ENCODE measurements at places on chromosomes 6 and 20.
A peak's percentile ranks its signal among the peaks of the same experiment; 100 is the strongest.

DNA sequence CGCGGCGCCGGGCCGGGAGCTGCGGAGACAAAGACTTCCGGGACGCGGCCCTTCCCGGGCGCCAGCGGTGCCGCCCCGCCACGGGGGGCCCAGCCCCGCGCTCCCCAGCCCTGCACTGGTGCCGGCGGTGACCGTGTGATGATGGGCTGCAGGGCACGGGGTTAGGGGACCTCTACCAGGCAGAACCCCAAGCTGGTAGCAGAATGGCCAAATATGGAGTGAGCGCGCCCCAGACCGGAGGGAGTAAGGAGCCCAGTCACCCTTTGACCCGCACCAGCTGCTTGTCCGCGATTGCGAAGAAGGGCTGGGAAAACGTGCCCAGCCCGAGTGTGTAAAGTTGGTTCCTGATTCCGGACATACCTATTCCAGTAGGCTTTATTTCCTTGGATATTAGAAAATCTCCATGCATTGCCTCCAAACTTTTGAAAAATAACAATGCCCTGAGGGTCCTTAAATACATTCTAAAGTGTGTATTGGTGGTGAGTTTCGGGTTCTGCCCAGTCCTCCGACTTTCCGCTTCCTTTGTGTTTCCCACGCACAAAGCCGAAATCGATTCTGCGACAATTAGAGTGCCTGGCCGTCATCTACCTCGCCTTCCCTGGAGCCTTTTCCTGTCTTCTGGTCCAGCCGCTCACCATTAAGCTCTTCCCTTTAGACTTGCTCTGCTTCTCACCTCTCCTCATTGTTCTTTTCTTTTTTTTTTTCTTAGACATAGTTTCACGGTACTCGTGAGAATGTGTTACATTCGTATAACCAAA is 1.1 kb downstream of the ABRACL start:
- peak; percentile 11 for DNase-seq

DNA sequence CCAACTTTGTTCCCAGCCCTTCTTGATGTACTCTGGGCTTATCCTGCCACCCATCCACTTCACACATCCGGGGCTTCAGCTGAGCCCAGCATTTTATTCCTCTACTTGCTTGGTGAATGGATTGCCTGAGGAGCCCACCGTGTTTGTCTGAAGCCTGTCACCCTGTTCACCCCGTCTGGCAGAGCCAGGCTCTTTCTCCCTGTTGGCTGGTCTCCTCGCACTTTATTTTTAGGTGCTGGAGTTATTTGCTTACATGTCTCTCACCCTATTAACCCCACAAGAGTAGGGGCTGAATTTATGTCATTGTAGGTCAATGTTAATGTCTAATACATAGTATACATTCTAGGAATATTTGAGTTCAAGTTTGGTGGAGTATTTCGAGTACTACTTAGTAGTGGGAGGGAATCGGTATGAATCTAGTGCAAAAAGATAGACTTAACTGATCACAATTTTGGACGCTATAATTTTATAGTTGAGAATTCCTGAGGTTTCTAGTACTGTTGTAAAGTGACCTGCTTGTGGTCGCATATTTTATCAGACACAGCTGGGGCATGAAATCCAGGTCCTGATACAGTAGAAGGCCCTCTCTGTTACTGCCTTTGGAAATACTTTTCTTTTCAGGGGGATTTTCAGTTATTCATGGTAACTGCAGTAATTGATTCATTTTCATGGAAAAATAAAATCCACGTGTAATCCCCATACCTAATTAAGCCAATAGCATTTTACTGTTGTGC is 10.8 kb downstream of the JARID2 start:
- no peak for DNase-seq

GRCh38 chr20:47875297-47876025 is 90.2 kb upstream of the SULF2 start:
- no peak for DNase-seq

DNA sequence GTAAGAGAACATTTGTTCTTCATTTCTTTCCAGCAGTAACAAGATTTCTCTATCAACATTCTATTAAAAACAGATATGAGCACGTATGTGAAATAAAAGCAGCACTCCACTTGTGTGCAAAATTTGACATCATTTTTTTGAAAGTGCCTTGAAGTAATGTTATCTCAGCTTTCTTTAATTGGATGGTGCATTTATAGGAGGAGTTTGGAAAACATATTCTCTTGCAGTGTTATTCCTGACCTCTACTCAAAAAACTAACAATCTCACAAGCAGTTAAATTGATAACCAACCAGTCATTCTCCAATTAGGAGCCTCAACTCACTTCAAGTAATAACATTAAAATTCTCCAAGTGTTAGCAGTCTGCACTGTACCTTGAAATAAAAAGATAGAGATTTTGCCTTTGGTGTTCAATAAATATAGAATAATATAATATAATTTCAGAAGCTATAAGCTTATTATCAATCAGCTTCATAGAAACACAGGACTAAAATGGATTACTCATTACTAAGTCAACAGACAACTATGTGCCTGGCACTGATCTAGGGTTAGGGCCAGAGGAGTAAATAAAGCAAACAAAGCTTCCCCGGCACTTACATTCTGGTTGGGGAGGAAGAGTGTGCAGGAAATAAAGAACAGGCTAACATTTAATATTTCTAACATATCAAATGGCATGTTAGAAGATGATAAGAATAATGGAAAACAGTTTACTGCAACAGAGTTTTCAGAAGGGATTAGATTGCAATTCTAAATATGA is 149.0 kb upstream of the SGK1 start:
- DNase-seq = no peak

- no peak for DNase-seq
Measured at GRCh38 chr6:104402572-104402971, 457.1 kb downstream of the HACE1 start.

- DNase-seq = no peak
Measured at GRCh38 chr6:50030777-50031562, 9.2 kb upstream of the DEFB110 start.

DNA sequence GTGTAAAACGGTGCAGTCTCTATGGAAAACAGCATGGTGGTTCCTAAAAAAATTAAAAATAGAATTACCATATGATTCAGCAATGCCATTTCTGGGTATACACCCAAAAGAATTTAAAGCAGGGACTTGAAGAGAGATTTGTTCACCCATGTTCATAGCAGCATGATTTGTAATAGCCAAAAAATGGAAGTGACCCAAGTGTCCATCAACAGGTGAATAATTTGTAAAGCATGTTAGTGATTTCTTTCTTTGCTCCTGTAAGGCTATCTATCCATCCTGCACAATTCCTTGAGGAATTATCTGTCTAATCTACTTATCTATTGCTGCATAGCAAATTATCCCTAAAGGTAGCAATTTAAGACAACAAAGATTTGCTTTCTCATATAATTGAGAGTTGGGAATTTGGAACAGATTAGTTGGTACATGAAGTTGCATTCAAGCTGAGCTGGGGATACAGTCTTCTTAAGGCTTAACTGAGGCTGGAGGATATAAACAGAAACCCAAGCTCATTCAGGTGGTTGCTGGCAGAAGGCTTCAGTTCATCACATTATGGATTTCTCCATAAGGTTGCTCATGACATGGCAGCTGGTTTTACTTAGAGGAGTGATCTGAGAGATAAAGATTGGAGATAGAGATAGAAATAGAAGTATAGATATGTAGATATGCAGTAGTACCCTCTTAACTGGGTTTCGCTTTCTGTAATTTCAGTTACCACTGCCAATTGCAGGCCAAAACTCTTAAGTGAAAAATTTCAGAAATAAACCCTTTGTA is 62.0 kb downstream of the IL22RA2 start:
- no peak for DNase-seq

DNA sequence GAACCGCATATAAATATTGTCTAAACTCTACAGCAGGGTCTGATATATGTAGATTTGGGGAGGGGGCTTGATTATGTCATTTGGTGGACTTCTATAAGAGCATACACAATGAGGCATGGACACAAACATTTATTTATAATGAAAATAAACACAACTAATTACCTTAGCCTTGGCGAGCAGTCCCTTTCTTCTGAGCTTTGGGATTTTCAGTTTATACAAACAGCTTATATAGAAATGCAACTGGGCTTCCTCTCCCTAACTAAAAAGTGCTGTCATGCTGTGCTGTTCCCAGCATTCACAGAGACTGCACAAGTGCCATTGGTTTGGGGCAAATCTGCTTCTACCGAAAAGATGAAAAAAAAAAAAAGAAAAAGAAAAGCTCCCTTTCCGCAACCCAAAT is 69.9 kb downstream of the AKAP12 start:
- no peak for DNase-seq

DNA sequence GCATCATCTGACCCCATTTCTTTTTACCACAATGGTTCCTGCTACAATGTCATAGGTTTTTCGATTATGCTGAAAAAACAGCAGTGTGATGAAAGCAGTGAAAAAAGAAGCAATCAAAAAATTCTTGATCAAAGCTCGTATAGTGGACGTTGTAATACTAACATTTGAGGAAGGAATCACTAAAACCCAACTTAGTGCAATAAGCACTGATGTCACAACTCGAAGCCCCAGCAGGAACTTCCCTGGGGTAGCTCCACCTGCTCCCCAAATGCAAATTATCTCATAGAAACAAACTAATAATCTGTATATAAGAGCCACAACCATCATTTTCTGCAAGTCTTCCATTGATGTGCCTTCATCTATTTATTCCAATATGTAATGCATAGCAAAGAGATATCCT is 285.6 kb upstream of the SGK1 start:
- DNase-seq = no peak

- DNase-seq = no peak
Measured at GRCh38 chr6:71399279-71399678, 110.7 kb downstream of the OGFRL1 start.

GRCh38 chr6:22451962-22452361 is 117.4 kb upstream of the HDGFL1 start:
- no peak for DNase-seq

DNA sequence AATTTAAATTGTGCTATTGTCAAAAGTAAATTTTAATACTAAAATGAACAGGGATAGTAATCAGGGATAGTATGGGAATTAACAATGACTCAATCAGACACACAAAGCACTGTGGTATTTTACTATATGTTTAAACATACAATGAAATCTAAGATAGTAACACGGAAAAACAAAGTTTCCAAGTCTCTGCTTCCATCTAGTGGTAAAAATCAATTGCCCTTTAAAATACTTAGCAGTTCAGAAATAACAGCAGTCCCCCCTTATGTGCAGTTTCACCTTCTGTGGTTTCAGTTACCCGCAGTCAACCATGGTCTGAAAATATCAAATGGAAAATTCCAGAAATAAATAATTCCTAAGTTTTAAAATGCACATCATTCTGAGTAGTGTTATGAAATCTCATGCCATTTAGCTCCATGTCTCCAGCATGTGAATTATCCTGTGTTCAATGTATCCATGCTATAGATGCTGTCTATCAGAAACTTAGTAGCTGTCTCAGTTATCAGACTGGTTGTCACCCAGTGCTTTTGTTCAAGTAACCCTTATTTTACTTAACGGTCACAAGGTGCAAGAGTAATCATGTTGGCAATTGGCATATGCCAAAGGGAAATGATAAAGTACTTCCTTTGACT is 58.5 kb downstream of the AHI1 start:
- no peak for DNase-seq

DNA sequence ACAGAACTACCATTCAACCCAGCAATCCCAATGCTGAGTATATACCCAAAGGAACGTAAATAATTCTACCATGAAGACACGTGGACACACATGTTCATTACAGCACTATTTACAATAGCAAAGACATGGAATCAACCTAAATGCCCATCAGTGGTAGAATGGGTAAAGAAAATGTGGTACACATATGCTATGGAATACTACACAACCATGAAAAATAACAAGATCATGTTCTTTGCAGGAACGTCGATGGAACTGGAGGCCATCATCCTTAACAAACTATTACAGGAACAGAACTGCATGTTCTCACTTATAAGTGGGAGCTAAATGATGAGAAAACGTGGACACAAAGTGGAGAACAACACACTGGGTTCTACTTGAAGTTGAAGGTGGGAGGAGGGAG is 22.4 kb upstream of the ELOVL4 start:
- no peak for DNase-seq

DNA sequence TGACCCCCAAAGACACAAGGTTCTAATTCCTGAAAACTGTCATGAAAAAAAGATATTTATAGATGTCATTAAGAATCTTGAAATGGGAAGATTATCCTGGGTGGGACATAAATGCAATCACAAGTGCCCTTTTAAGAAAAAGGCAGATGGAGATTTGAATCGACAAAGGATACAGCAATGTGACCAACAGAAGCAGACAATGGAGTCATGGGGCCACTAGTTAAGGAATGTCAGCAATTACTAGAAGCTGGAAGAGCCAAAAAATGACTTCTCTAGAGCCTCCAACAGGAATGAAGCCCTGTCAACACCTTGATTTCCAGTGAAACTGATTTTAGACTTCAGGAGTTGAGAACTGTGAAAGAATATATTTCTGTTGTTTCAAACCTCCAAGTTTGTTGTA is 448.5 kb downstream of the MEI4 start:
- no peak for DNase-seq

DNA sequence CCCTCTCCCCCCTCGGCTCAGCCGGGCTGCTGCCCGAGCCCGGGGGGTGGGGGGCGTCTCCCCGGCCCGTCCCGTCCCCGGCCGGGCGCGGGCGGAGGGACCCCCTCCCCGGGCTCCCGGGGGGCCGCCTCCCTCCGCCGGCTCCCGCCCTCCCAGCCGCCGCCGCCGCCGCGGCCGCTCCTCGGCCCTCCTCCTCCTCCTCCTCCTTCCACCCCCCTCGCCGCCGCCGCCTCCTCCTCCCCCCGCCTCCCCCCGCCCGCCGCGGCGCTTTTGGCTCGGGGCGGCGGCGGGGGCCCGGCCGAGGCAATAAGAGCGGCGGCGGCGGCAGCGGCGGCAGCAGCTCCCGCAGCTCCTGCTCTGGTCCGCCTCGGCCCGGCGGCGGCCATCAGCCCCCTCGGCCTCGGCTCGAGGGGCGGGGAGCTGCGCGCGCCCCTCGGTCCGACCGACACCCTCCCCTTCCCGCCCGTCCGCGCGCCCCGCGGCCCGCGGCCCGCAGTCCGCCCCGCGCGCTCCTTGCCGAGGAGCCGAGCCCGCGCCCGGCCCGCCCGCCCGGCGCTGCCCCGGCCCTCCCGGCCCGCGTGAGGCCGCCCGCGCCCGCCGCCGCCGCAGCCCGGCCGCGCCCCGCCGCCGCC is 38.7 kb downstream of the GNAS start:
- DNase-seq = peak; percentile 79

- DNase-seq = no peak
Measured at GRCh38 chr6:156727715-156728385, 49.3 kb upstream of the ARID1B start.

GRCh38 chr6:109508166-109508860 is 25.3 kb upstream of the ZBTB24 start:
- DNase-seq = no peak

- no peak for DNase-seq
Measured at GRCh38 chr6:169885131-169885530, 133.7 kb downstream of the ERMARD start.

- DNase-seq = no peak
Measured at GRCh38 chr20:57245997-57246396, 20.4 kb downstream of the BMP7 start.
